Aorta (tissue), 5 donors: ENCODE measurements at places on chromosomes 1 and 21.

DNA sequence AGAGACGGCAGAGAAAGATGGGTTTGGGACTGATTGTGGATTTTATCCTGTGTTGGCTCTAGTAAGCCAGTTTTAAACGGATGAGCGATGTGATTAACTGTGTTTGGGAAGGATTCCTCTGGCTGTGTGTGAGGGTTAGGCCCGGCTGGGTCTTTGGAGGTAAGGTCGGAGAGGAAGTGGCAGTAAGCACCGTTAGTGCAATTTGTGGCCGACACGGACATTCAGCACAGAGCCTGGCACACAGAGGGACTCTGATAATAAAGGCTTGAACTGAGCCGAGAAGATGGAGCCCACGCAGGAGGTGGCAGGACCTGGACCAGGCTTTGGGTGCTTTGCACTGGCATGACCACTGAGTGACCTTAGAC lies 1.3 kb downstream of the MTFR1L start:
- H3K27ac ChIP-seq = peak overlapping the region; percentile 10
- no peak for DNase-seq
- no peaks in the 10 kb centered on the region for H3K36me3 ChIP-seq

DNA sequence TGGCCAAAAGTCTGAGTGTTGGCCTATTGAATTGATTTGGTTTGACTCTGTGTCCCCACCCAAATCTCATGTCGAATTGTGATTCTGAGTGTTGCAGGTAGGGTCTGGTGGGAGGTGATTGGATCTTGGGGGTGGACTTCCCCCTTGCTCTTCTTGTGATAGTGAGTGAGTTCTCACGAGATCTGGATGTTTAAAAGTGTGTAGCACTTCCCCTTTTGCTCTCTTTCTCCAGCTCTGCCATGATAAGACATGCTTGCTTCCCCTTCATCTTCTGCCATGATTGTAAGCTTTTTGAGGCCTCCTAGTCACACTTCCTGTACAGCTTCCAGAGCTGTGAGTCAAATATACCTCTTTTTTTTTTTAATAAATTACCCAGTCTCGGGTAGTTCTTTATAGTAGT lies 297.1 kb upstream of the ZRANB2 start:
- H3K36me3 ChIP-seq = no peaks in the 10 kb centered on the region
- no peaks in the 10 kb centered on the region for H3K4me1 ChIP-seq
- no peak overlapping the region for H3K27ac ChIP-seq
- H3K4me3 ChIP-seq = no peak overlapping the region

- H3K27ac ChIP-seq = peak overlapping the region; percentile 77
- H3K4me3 ChIP-seq = no peak overlapping the region
- no peaks in the 10 kb centered on the region for H3K27me3 ChIP-seq
- H3K36me3 ChIP-seq = no peaks in the 10 kb centered on the region
Measured at GRCh38 chr1:11790880-11791715, 14.7 kb downstream of the MTHFR start.

DNA sequence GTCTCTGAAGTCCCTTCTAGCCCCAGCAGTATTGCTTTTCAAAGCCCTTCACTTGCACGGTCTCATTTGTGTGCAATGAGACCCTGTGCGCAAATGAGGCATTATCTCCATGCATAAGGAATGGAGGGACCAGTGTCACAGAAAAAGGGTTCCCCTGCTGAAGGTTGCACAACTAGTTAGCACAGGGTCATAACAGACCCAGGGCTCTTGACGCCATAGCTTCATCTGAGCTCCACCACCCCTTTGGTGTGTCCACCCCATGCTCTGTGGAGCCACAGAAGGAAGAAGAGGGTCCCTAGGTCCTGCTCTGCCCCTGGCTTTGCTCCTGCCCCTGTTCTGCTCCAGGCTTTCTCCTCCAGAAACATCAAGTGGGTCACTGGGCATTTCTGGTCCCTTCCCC lies 12.6 kb downstream of the SH2D2A start:
- no peaks in the 10 kb centered on the region for H3K36me3 ChIP-seq
- no peak for DNase-seq
- H3K4me1 ChIP-seq = no peaks in the 10 kb centered on the region
- H3K4me3 ChIP-seq = no peak overlapping the region
